ENCODE measurements at places on chromosomes 7 and 10.
A peak's percentile ranks its signal among the peaks of the same experiment; 100 is the strongest.

GRCh38 chr10:69214666-69215131 is 5.4 kb upstream of the HKDC1 start:
- no peak for DNase-seq

- peak; percentile 42 for DNase-seq
These were observed 155.6 kb upstream of the ADO start for GRCh38 chr10:62648921-62649320.

DNA sequence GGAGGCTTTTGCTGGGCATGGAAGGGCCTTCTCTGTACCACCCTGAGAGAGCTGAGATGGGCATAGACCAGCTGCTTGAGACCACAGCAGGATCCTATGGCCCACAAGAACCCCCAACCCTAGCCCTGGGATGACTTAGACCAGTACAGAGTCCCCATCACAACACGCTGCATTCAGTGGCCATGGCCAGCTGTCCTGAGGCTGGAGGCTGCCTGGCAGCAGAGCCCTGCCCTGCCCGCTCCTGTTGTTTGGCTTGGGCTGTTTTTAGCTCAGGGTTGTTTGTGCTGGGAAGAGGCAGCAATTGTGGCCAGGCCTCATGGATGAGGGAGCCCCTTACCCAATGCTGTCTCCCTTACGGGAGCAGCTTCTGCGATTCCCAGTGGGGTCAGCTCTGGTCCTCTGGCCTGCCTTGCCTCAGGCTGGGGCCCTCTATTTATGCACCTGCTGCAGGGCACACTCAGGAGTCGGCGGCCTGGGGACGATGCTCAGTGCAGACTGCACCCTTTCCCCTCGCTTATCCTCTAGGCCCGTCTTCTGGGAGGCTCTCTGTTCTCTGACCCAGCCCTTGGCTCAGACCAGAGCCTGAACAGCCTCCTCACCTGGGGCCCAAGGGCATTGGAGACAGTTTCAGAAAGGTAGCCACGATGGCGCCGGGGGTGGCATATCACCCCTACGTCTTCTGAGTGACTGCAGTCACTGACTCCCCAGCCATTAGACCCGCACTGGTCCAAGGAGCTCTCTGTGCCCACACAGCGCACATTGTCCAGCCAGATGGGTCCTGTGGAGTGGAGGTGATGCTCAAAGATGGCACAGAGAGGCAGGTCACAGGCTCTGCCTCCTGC is 6.3 kb downstream of the LOXL4 start:
- DNase-seq, result no peak

DNA sequence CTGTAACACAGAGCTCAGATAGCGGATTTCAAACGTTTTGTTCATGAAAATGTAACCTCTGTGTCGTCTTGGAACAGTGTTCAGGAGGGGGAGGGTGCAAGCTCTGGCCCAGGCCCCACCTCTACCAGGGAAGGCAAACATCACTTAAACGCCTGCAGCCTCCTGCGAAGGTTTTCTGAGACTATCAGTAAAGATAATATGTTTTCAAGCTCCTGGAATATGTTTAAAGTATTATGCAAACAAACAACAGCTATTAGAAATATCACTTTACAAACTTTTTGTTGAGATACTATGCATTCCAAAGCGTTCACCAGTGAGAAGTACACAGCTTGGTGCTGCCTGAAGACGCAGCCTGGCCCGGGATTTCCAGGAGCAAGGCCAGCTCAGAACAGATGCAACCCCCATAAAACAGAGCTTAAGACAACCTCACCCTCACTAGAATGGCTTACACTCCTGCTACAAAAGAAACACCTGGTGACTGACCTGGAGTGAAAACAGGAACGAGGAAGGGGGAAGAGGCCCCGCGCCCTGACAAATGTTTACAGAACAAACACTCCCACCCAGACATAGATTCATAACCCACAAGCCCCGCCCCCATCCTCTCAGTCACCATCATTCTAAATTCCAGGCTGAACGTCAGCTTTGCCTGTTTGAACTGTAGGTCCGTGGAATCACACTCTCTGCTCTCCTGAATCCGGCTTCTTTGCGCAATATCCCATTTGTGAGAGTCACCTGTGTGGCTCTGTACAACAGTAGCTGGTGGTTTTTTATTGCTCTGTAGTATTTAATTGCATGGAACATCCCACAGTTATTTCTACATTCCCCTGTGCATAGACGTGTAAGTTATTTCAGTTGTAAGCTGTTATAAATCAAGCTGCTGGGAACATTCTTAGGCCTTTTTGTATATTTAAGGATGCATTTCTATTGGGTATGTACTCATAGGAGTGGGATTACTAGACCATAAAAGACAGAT is 155.0 kb downstream of the PTPRN2 start:
- no peak for DNase-seq

- peak; percentile 45 for DNase-seq
These were observed 95.5 kb downstream of the CUL2 start for GRCh38 chr10:34994565-34995142.

GRCh38 chr7:55730197-55730596 is 132.4 kb downstream of the SEPTIN14 start:
- DNase-seq, result no peak

DNA sequence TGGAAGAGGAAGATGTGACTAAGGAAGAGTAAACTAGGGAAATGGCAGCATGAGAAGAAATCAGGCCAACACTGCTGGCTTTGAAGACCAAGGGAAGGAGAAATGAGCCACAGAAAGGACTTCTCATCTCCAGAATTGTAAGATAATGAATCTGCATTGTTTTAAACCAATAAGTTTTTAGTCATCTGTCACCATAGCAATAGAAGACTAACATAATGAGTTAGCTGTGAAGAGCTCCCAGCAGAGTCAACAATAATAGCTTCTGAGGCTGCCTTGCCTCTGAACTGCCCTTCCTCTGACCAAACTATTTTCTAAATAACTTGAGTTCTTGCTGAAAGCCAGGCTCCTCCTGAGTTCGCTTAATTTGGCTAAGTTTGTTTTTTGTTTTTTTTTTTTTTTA is 103.6 kb downstream of the CACNA2D1 start:
- DNase-seq, result no peak

GRCh38 chr7:103666326-103666725 is 220.3 kb upstream of the SLC26A5 start:
- no peak for DNase-seq

DNA sequence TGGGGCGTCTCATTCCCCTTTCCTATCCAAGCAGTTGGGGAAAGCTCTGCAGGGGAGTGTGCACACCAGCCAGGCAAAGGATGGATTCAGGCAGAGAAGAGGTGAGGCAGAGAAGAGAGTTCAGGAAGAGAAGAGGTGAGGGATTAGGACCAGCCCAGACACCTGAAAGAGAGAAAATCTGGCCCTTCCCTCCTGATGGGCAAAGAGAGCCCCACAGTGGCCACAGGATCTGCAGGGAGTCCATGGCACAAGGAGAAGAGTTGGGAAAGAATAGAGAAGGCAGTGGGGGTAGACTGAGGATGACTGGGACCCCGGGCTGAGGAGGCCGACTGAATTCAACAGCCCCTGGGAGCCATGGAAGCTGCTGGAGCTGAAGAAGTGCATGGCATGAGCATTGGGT is 140.4 kb upstream of the ZMIZ1 start:
- no peak for DNase-seq

GRCh38 chr10:72525277-72525676 is 100.6 kb downstream of the MICU1 start:
- DNase-seq, result no peak

GRCh38 chr7:113412410-113412809 is 294.1 kb upstream of the SMIM30 start:
- no peak for DNase-seq

- DNase-seq, result no peak
These were observed 495.6 kb downstream of the RPS24 start for GRCh38 chr10:78529262-78529661.

GRCh38 chr7:131148258-131148657 is 179.4 kb upstream of the MKLN1 start:
- DNase-seq, result no peak

DNA sequence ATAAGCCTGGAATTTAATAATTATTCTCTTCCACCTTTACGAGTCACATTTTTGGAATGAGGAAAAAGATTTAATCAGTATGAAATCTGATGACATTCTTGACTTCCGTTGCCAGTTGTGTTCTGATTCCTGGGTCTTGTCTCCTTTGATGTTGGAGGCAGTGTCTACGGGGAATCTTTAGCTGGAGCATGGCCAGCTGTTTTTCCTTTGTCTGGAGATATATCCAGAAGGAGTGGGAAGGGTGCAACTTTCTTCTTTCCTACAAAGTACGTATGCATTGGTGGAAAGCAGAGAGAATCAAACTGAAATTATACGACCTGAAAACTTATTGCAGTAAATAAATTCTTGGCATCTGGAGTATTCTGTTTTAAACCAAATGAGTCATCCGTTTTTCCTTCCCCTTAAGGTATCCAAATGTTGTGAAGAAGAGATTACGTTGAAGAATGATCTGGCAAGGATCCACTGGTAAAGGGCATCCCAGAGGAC is 6.9 kb upstream of the GNG11 start:
- no peak for DNase-seq

GRCh38 chr10:19570120-19570519 is 246.1 kb upstream of the PLXDC2 start:
- no peak for DNase-seq

DNA sequence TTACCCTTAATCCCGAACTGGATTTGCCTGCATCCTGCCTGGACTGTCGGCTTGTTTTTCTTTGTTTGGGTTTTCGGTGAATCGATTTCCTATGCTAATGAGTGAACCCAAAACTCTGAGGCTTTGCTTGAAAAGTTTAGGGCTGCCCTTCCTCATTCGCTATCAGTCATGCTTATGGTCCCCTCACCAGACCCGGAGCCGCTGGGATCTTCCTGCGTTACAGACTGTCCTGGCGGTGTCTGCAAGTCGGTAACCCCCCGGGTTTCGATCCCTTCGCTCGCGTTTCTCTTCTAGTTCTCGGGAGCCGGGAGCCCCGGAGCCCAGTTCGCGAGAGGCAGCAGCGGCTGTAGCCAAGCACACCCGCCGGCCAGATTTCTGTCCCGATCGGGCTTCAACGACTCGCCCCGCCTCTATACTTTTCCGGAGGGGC is 2.2 kb downstream of the EMX2 start:
- DNase-seq, result no peak

GRCh38 chr7:55432939-55433784 is 68.0 kb downstream of the LANCL2 start:
- DNase-seq, result peak; percentile 25

GRCh38 chr10:107915215-107915610 is 750.7 kb upstream of the SORCS1 start:
- no peak for DNase-seq

- DNase-seq, result no peak
These were observed 78.7 kb upstream of the PPP2R2D start for GRCh38 chr10:131822013-131822691.

GRCh38 chr7:114944745-114945625 is 23.1 kb downstream of the MDFIC start:
- peak; percentile 29 for DNase-seq

- DNase-seq, result no peak
These were observed 102.6 kb upstream of the GPR26 start for GRCh38 chr10:123563581-123563855.

DNA sequence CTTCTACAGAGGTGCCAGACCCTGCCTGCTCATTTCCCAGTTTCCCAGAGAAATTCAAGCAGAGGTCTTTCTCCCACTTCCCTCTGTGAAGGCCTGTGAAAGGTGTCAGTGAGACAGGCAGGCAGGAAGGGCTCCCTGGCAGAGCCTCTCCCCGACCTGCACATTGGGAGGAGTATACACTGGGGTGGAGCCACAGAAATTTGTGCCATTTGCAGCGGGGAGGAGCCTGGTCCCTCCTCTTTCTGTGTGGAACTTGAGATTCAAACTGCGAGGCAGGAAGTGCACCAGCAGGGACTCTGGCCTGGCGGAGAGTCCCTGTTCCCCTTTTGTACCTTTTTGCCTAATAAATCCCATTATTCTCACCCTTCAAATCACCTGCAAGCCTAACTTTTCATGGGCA is 54.6 kb upstream of the OPN4 start:
- no peak for DNase-seq

DNA sequence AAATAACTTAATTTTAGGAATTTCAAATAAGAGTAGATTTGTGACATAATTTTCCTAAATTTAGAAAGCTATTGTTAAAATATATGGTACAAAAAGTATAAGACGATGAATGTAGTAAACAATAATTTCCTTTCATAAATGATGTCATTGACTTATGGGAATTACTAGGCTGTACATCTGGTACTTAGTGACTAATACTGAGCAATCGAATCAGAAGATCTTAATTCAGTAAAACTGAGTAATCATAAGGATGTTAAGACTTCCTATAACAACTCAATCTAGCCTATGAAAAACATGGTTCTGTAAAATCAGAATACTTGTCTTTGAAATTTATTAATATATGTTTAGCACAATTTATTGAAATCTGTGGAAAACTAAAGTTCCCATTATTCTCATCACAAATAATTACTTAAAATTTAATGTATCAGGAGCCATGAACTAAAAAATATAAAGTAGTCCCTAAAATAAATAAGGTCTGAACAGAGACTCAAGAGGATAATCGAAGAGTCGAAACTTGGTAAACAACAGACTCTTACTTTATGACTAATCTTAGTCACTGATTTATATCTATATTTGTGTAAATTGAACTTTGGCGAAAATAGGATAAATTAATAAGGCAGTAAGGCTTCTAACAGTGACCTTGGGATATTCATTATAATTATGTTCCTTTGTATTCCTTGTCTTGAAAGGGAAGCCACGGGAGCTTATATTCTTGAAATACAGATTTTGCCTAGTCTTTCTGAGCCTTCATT is 142.1 kb downstream of the HGF start:
- no peak for DNase-seq

GRCh38 chr10:1668399-1668798 is 68.9 kb downstream of the ADARB2 start:
- DNase-seq, result no peak

- DNase-seq, result peak; percentile 89
These were observed 5.5 kb upstream of the LZTS2 start for GRCh38 chr10:100993986-100994708.

- no peak for DNase-seq
These were observed 24.5 kb downstream of the XPNPEP1 start for GRCh38 chr10:109898666-109899355.

DNA sequence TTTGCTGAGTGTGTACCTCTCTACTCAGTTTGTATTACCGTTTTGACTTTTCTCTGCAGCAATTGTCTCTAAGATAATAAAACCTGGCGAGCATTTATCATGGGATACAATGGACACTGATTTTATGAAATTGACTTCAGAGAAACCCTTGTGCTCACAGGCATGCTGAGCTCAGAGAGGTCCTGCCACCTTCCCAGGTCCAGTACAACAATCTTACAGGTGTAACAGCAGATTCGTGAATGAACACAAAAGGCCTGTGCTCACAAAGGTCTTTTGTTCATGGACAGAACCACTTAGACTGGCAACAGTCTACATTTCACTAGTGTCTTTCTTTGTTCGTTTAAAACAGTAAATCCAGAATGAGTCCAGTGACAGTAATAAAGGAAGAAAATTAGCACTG is 43.2 kb downstream of the HECW1 start:
- no peak for DNase-seq

- no peak for DNase-seq
These were observed 34.6 kb downstream of the AMZ1 start for GRCh38 chr7:2722591-2722990.

DNA sequence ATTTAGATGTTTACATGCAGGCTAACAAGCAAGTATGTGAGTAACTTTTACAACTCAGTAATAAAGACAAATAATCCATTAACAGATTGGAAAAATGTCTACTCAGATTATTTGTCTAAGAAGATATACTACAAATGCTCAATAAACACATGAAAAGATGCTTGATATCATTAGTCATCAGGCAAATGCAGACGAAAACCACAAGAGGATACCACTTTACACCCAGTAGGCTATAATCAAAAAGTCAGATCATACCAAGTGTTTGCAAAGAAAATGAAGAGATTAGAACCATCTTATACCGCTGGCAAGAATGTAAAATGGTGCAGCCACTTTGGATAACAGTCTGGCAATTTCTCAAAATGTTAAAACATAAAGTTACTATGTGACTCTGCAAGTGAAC is 84.1 kb downstream of the MALSU1 start:
- no peak for DNase-seq
